ENCODE measurements at places on chromosomes 7 and 10.
A peak's percentile ranks its signal among the peaks of the same experiment; 100 is the strongest.

DNA sequence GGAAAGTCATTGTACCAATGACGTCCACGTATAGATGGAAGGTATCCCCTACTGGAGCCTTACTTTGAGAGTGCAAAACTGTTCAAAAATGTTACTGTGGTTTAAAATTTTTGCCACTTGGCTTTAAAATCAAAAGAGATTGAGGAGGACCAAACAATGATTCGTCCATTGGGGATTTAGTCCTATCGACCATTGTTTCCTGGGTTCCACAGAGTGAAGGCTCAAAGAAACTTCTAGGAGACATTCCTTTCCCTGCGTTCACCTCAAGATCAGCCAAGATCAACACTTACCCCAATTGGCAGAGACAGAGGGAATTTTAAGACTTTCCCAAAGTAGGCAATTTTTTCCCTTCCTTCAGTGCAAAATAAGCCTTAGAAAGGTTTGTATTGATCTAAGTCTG lies 152.3 kb downstream of the NEBL start:
- H3K27ac ChIP-seq: no peak overlapping the region
- no peaks in the 10 kb centered on the region for H3K36me3 ChIP-seq
- no peaks in the 10 kb centered on the region for H3K4me1 ChIP-seq
- no peak overlapping the region for H3K4me3 ChIP-seq
- no peak for DNase-seq
- H3K27me3 ChIP-seq: no peaks in the 10 kb centered on the region

GRCh38 chr7:27967639-27968038 lies 213.0 kb downstream of the JAZF1 start:
- H3K27ac ChIP-seq: no peak overlapping the region
- H3K36me3 ChIP-seq: no peaks in the 10 kb centered on the region
- peaks cover 52% of the 10 kb centered on the region for H3K4me1 ChIP-seq
- DNase-seq: peak; percentile 53
- no peaks in the 10 kb centered on the region for H3K27me3 ChIP-seq

- no peaks in the 10 kb centered on the region for H3K4me1 ChIP-seq
- H3K4me3 ChIP-seq: no peak overlapping the region
- no peaks in the 10 kb centered on the region for H3K36me3 ChIP-seq
- DNase-seq: no peak
- H3K27ac ChIP-seq: no peak overlapping the region
These were observed 45.5 kb upstream of the KIAA1217 start for GRCh38 chr10:24163485-24163884.

GRCh38 chr7:80609751-80610150 lies 28.7 kb upstream of the CD36 start:
- H3K27ac ChIP-seq: no peak overlapping the region
- H3K36me3 ChIP-seq: no peaks in the 10 kb centered on the region
- no peaks in the 10 kb centered on the region for H3K27me3 ChIP-seq
- no peaks in the 10 kb centered on the region for H3K4me1 ChIP-seq
- no peak for DNase-seq

DNA sequence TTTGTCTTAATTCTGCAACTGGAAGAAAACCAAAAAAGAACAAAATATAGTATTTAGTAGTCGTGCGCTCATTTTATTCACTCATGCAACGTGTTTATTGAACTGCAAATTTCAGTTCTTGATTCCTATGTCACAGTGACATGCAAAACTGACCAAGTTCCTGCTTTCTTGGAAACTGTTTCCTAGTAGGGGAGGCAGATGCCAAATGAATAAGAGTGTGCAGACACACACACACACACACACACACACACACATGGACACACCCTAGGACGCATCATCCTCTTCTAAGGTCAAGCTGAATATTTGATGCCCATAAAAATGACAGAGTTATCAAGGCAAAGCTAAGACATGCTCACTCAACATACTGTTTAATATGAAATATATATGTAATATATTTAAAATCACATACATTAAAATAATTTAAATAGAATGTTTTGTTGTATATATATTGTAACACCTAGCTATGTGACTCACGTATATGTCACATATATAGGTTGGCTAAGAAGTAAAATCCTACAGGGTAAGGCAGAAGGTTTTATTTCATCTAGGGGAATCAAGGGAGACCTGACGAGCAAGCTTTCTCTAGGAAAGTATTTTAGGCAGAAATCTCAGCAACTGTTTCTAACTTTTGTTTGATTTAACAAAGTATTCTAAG lies 79.6 kb downstream of the SVIL start:
- H3K4me1 ChIP-seq: no peaks in the 10 kb centered on the region
- H3K4me3 ChIP-seq: no peak overlapping the region
- no peaks in the 10 kb centered on the region for H3K36me3 ChIP-seq
- no peaks in the 10 kb centered on the region for H3K27me3 ChIP-seq
- DNase-seq: no peak
